ENCODE measurements at places on chromosomes 3 and 15. TPM values are rescaled to one million over a fixed set of nuclear protein-coding genes. Genes with fewer than 3 reads are reported as not detected.

IGSF10 gene
- not detected for total RNA-seq

CNTN3 gene
- total RNA-seq, result not detected

KLF13 gene
- 197 TPM for total RNA-seq

SLC6A1 gene
- total RNA-seq, result not detected

ATP2B2 gene
- total RNA-seq, result not detected

SNX22 gene
- 0.33 TPM for total RNA-seq

ISLR gene
- not detected for total RNA-seq

GP9 gene
- not detected for total RNA-seq

LIPC gene
- not detected for total RNA-seq

ACKR2 gene
- 0.49 TPM for total RNA-seq

LRIG1 gene
- total RNA-seq, result 71.7 TPM

SLC30A4 gene
- total RNA-seq, result 3.8 TPM

CIDEC gene
- not detected for total RNA-seq

SLC24A1 gene
- 8.2 TPM for total RNA-seq

WDR48 gene
- total RNA-seq, result 69.8 TPM

CCR9 gene
- total RNA-seq, result 4.0 TPM

COL6A6 gene
- total RNA-seq, result not detected

SQOR gene
- 51.0 TPM for total RNA-seq

MAGEL2 gene
- not detected for total RNA-seq

IL17RC gene
- 0.81 TPM for total RNA-seq

ANKRD34C gene
- not detected for total RNA-seq

WDR76 gene
- 17.2 TPM for total RNA-seq

ATP13A5 gene
- not detected for total RNA-seq

Measured in CD4-positive, alpha-beta memory T cell (primary cell).